ENCODE measurements at places on chromosomes 4 and X.

DNA sequence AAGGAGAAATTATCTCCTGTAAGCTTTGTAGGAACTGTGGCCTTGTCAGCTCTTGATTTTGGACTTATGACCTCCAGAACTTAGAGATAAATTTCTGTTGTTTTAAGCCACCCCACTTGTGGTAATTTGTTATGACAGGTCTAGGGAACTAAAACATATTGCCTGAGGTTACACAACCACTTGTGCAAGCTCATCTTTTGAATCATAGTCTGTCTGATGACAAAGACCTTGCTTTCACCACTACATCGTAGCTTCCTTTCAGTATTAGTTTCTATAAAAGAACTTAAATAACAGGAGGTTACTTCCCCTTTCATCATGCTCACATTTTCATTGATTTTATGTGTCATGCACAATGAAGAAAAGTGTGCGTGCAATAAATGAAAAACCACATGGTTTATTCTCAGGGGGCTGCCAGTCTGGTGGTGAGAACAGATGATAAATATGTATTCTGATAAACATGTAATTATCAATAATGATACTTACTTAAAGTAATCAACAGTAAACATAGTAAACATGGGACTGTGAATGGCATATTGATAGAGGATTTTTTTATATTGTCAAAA, 690.0 kb upstream of the HS3ST1 start:
- DNase-seq, result no peak

DNA sequence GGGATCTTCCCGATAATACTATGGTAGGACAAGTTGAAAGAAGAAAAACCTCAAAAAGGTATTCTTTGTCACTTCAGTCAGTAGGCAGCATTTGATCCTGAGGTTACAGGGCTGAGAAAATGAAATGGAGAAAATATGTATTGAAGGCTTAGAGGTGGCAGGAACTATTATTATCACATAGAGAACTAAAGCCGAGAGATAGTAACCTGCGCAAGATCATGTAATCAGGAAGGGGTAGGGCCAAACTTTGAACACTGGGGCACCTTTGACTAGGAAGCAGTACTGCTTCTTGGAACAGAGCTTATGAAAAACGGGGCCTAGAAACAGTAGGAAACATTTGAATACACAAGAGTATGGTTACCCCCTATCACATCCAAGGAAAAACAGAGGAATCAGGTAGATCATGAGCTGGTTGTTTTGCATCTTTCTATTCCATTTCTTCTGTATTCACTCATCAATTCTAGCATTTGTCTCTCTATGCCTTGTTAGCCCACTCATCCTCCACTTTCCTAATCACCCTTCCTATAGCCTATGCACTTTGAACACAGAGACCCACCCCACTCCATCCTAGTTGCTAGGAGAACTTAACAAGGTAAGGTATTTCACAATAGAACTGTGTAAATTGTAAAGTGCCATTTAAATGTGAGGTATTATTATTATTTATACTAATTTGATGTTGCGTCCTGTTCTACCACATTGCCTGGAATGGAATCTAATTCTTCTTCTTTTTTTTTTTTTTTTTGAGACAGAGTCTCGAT, 34.6 kb upstream of the SLC9A7 start:
- no peak for DNase-seq

DNA sequence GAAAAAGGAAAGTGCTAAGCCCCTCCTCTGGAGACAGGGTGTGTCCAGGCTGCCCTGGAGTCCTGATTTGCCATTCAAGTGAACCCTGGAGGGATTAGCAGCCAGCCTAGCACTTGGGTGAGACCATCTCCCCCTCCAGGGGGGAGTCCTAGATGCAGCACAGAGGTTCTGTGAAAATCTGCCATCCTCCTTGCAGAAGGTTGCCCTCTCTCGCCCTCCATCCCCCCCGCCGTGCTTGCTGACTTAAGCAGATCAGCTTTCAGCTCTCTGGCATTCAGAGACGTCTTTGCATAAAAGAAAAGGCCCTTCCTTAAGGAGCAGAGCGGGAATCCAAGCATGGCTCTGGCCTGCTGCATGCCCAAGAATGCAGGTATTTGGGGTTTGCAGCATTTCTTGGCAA, 102.1 kb upstream of the SCML1 start:
- no peak for DNase-seq

DNA sequence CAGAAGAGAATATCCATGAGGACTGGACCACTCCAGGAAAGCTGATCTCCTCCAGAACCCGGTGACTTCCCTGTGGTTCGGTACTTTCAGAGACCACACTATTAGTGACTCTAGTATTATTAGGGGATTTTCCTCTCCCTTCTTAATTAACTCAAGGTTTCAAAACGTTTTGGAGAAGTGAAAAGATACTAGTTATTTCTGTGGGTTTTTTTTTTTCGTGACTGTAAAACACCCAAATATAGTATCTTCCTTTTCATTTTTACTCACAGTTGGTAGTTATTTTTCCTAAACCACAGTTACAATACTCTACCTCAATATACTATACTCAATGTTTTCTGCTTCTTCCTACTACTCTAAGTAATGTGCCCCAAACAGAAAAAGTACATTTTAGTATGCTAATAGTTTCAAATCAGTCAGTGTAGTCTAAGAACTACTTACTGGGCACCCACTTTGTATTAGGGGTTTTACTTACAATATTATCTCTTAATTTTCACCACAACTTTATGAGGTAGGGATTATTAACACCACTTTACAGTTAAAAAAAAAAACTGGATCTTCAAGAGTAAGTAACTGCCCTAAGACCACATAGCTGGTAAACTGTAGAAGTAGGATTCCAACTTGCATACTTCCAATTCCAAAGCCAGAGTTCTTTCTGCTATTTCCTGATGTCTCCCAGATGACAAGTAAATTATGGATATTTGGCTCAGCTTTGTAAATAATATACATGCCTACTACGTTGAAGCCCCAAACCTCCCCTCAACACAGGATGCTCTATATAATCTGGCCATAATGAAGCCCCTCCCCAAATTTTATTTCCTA, 45.0 kb downstream of the SLC9A7 start:
- DNase-seq, result no peak

- no peak for DNase-seq
These were observed 249.6 kb downstream of the AFAP1 start for GRCh38 chr4:7689773-7690693.

DNA sequence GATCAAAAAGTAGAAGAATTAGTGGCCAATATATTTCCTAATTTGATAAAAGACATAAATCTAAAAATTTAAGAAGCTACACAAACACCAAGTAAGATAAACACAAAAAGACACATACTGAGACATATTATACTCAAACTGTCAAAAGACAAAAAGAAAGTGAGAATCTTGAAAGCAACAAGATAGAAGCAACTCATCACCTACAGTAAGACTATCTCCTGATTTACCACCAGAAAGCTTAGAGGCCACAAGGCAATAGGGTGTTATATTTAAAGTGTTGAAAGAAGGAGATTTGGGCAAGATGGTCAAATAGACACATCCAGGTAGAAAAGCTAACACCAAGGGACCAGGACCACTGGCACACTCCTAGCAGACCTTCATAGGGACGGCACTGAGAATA, 79.4 kb downstream of the ITM2A start:
- DNase-seq, result no peak

Data from T-helper 9 cell (primary cell).